ENCODE measurements at places on chromosomes 11 and 22.

DNA sequence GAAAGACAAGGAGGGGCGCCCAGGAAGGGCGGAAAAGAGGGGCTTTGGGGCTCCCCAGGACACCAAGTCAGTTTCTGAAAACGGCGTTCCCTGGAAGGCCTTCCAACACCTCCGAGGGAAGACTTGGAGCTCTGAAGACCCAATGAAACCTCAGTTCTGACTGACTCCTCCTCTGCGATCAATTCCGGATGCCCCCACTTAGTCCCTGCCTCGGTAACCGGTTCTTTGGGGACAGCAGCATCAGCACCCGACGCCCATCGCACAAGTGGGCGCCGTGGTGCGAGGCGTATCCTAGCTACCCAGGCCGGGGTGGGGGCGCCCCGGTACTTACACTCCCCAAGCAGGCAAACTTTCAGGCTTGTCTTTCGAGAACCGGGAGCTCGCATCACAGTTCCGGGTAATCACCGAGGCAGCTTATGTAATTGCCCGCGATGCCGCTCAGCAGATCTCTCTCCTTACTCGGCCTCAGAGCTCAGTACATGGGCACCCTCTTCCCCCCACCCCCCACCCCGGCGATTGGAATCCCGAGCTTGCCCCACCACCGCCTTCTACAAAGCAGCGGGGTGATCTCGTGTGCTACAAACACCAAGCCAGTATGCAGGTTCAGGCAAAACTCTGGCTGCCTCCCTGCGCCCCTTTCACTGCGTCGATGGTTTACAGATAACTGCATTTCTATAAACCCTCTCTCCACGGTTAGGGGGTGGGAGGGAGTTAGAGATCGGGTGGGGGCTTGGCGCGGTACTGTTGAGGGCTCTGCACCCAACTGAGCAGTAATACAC is 2.0 kb downstream of the TENM4 start:
- DNase-seq = no peak

GRCh38 chr11:122097419-122098001 is 18.5 kb downstream of the BLID start:
- DNase-seq = no peak

GRCh38 chr11:24390762-24391161 is 106.1 kb upstream of the LUZP2 start:
- no peak for DNase-seq

GRCh38 chr11:85756401-85757200 is 54.3 kb downstream of the SYTL2 start:
- DNase-seq = no peak

Data from CD14-positive monocyte (primary cell).